ENCODE measurements at places on chromosomes 6 and 20. TPM values are rescaled to one million over a fixed set of nuclear protein-coding genes. Genes with fewer than 3 reads are reported as not detected.

DNA sequence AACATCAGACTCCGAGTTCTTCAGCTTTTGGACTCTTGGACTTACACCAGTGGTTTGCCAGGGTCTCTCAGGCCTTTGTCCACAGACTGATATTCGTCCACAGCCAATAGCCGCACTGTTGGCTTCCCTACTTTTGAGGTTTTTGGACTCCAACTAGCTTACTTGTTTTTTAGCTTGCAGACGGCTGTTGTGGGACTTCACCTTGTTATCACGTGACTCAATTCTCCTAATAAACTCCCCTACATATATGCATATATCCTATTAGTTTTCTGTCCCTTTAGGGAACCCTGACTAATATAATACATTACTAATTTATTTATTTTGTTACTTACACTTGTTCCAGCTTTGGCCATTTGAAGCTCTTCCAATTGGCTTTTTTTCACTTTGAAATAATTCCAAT, 311.3 kb downstream of the BMP2 start:
- no peaks in the 10 kb centered on the region for H3K36me3 ChIP-seq
- no peak overlapping the region for H3K27ac ChIP-seq
- no peaks in the 10 kb centered on the region for H3K27me3 ChIP-seq
- no peak overlapping the region for H3K4me3 ChIP-seq
- no peaks in the 10 kb centered on the region for H3K4me1 ChIP-seq

DNA sequence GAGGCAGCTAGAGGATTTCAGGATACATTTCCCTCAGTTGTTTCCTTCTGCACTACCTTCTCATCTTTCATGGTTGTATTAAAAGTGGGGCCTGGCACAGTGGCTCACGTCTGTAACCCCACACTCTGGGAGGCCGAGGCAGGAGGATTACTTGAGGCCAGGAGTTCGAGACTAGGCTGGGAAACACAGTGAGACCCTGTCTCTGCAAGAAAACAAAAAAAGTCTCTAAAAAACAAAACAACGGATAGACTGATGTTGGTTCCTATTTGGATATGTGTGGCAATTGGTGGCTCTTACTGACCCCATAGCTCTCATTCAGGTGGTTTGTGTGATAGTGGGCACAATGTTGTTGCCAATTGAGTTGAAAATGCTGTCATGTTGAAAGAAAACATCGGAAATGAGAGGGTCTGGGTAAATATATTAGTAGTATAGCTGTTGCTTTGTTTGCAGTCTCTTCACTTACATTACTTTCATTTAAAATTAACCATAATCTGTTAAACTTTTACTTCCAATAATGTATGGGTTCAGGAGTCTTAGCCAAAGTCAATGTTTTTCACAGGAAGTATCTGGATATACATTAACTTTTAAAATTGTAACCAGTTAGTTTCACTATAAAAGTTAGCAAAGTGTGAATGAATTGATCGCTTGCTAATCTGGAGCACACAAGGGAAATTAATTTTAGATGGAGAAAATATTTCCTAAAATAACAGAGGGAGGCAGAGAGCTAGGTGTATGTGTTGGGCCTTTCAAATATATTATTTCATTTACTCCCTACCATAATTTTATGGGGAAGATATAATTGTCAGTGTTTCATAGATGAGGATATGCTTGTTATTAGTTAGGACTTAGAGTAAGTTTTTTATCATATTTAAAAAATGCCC, 31.1 kb downstream of the UTRN start:
- H3K4me3 ChIP-seq = no peak overlapping the region
- H3K4me1 ChIP-seq = peaks cover 75% of the 10 kb centered on the region
- no peaks in the 10 kb centered on the region for H3K36me3 ChIP-seq
- no peaks in the 10 kb centered on the region for H3K27me3 ChIP-seq

DNA sequence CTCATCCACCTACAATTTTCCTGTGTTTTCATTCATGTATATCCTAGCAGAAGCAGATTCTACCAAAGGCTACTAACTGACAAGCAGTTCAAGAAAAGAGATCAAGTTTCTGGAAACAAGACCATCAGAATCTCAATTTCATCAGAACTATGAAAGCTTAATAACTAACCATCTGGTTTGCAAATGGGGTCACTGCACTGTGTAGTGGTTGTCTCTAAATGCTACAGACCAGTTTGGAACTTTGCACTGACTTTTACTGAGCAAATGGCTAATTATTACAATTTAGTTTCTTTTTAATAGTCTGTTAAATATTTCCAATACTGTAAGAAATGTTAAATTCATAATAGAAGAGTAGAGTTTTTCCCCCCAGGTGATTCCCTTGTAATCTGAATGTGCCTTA, 64.5 kb downstream of the REPS1 start:
- no peaks in the 10 kb centered on the region for H3K27me3 ChIP-seq
- H3K27ac ChIP-seq = no peak overlapping the region
- H3K4me3 ChIP-seq = no peak overlapping the region
- DNase-seq = no peak
- no peaks in the 10 kb centered on the region for H3K36me3 ChIP-seq
- H3K4me1 ChIP-seq = no peaks in the 10 kb centered on the region

DNA sequence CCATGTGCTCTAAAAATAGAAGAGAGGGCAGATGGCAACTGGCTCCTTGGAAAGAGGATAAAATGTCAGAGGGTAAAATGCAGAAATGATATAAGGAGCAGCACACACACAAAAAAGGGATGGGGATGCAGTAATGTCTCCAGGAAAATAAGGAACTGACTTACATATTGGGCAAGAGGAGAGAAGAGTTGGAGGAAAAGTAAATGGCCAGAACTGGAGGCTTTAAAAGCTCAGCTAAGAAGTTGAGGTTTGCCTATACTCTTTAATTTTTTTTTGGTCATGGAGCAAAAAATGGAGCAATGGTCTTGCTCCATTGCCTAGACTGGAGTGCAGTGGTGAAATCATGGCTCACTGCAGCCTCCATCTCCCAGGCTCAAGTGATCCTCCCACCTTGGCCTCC, 93.7 kb downstream of the SULF2 start:
- no peak overlapping the region for H3K4me3 ChIP-seq
- peaks cover 5% of the 10 kb centered on the region for H3K36me3 ChIP-seq
- DNase-seq = no peak
- no peaks in the 10 kb centered on the region for H3K4me1 ChIP-seq
- no peaks in the 10 kb centered on the region for H3K27me3 ChIP-seq

DNA sequence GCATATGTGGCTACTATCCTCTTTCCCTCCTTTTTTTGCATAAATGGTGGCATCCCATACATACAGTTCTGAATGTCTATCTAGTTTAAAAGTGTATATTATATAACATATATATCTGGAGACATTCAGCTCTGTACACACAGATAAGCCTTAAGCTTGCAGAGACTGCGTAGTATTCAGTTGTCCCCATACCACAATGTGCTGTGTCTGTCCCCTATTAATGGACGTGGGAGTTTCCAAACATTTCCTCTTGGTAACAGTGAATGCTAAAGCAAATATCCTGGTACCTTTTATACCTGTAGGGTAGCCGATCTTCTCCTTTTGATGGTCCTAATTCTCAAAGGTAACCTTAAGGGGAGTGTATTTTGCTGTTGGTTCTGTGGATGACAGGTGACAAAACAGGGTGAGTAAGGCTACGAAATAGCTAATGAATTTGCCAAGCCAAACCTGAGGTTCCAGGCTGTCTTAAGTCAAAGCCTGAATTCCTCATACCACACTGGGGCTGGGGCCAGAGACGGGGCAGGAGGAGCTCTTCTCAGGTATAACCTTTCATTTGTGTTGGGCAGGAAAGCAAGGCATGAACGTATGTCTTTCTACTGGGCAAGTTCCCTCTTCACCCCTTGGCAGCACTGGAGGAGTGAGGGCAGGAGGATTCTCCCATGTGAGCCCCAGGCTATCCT, 7.8 kb upstream of the C2 start:
- no peaks in the 10 kb centered on the region for H3K27me3 ChIP-seq
- no peak overlapping the region for H3K27ac ChIP-seq
- DNase-seq = no peak
- no peaks in the 10 kb centered on the region for H3K36me3 ChIP-seq
- no peak overlapping the region for H3K4me3 ChIP-seq

DNA sequence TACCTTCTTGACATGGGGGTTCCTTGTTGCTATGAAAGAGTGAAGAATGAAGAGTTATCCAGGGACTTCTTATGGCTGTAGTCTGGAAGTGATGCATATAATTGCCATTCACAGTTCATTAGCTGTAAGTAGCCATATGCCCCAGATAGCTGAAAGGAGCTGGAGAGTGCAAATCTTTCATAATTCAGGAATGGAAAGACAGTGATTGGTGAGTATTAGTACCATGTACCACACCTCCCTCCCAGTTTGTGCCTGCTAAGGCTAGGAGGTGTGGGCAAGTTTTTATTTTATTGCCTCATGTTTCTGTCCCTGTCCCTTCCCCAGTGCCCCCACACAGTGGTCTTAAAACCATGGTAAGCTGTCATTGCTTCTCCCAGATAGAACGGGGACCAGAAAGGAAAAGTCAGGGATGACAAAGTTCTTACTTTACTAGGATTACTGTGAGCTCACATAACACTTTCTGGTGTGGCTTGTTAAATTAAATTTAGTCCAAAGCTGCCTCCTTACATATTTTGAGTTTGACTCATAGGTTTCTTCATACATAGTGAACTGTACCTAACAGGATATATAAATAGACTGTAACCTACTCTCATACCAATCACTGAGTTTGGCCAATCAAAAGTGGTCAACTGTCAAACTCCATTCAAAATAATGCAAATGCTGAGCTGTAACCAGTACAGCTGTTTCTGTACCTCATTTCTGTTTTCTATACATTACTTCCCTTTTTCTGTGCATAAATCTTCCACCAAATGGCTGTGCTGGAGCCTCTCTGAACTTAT, 119.4 kb downstream of the RFPL4B start:
- no peak overlapping the region for H3K4me3 ChIP-seq
- H3K36me3 ChIP-seq = no peaks in the 10 kb centered on the region
- no peaks in the 10 kb centered on the region for H3K27me3 ChIP-seq
- no peak for DNase-seq

- no peak overlapping the region for H3K27ac ChIP-seq
- H3K27me3 ChIP-seq = no peaks in the 10 kb centered on the region
- no peaks in the 10 kb centered on the region for H3K4me1 ChIP-seq
- no peaks in the 10 kb centered on the region for H3K36me3 ChIP-seq
These were observed 707.0 kb downstream of the EPM2A start for GRCh38 chr6:145028144-145028818.

- peaks cover under 1% of the 10 kb centered on the region for H3K4me1 ChIP-seq
- H3K4me3 ChIP-seq = no peak overlapping the region
- no peaks in the 10 kb centered on the region for H3K27me3 ChIP-seq
These were observed 8.4 kb upstream of the E2F1 start for GRCh38 chr20:33694639-33695012.

DNA sequence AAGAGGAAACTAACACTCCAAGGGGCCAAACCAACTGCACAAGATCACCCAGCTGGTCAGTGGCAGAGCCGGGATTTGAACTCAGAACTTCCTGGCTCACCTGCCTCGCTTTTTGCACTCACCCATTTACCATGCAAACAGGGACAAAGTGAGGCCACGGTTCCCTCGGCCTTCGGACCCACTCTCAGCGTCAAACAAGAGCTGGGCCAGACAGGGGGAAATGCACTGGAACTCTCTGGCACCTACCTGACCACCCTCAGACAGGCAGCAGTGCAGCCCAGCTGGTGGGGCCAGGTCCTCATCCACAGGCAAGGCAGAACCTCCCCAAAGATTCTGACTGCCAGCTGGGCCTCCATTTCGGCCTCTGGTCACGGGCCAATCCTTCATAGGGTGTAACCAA, 93.7 kb upstream of the SRSF6 start:
- no peaks in the 10 kb centered on the region for H3K4me1 ChIP-seq
- H3K4me3 ChIP-seq = no peak overlapping the region

DNA sequence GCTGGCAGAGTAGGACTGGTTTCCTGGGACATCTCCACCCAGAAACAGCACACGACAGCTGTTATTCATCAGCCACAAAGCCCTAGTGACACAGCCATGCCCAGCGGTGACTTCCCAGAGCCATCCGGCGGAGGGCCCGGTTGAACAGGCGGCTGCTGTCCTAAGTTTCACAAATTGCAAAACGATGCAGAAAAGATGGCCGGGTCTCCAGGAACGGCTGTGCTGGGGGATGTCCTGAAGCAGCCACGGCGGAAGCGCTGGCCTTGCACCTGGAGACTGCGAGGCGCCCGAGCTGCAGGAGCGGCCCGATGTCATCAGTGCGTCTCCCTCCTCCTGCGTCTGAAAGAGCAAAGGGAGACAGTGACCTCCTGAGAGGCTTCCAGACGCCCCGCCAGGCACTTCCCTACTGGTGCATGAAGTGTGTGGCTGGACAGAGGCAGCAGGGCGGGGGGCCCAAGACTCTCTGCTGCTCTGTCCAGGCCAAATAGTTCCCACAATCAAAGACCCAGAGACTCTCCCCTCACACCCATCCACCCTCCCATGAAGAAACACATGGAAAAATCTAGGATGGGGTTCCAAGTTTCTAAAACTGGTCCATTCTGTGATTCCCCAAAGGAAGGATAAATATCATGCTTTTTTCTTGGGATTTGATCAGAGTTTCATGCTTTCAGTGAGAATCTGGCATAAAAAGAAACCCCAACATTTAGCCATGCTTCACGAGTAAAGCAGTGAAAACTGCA, 44.0 kb downstream of the SSR1 start:
- DNase-seq = no peak
- H3K4me3 ChIP-seq = no peak overlapping the region
- H3K27me3 ChIP-seq = no peaks in the 10 kb centered on the region
- no peak overlapping the region for H3K27ac ChIP-seq
- H3K36me3 ChIP-seq = no peaks in the 10 kb centered on the region

- no peaks in the 10 kb centered on the region for H3K27me3 ChIP-seq
- H3K4me3 ChIP-seq = no peak overlapping the region
- H3K4me1 ChIP-seq = no peaks in the 10 kb centered on the region
- DNase-seq = no peak
- H3K36me3 ChIP-seq = no peaks in the 10 kb centered on the region
These were observed 228.8 kb upstream of the FAM83B start for GRCh38 chr6:54617730-54618129.

- no peaks in the 10 kb centered on the region for H3K27me3 ChIP-seq
- no peaks in the 10 kb centered on the region for H3K4me1 ChIP-seq
- no peaks in the 10 kb centered on the region for H3K36me3 ChIP-seq
- H3K27ac ChIP-seq = no peak overlapping the region
- no peak overlapping the region for H3K4me3 ChIP-seq
- DNase-seq = no peak
These were observed 10.9 kb downstream of the DEFB129 start for GRCh38 chr20:237929-238328.

GRCh38 chr6:73513496-73513854, 7.4 kb downstream of the EEF1A1 start:
- H3K4me1 ChIP-seq = peaks cover 4% of the 10 kb centered on the region
- no peak overlapping the region for H3K4me3 ChIP-seq
- no peak for DNase-seq
- H3K27me3 ChIP-seq = no peaks in the 10 kb centered on the region
- H3K36me3 ChIP-seq = peaks cover 44% of the 10 kb centered on the region

DNA sequence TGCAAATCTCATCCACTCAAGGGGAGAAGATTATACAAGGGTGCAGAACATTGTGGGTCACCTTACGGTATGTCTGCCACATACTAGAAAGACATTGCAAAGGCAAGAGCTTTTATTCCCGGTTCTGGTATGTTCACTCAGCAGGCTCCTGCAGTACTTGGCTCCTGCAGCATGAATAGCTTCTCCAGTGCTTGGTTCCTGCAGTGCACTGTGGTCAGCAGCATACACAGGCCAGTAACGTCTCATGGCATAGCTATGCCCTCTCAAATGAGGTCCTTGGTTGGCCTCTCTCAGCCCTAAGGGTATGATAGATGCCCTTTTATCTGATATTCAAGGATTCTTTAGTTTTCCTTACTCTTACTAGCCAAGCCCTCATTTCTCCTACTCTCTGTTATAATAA, 12.6 kb downstream of the TCP11 start:
- no peaks in the 10 kb centered on the region for H3K27me3 ChIP-seq
- no peak overlapping the region for H3K4me3 ChIP-seq
- H3K4me1 ChIP-seq = no peaks in the 10 kb centered on the region

CENPW gene
- not detected for total RNA-seq

PSORS1C2 gene
- total RNA-seq = not detected

RAB44 gene
- 0.06 TPM for total RNA-seq

BMP2 gene
- total RNA-seq = 2.6 TPM
